Activated naive CD8-positive, alpha-beta T cell treated with anti-CD3 and anti-CD28 coated beads, Interleukin-2, amount 10 ng/mL, durations not matched to agents 7 days and 5 days (primary cell): ENCODE measurements at places on chromosomes 12 and 14.
A peak's percentile ranks its signal among the peaks of the same experiment; 100 is the strongest.

- DNase-seq = no peak
These were observed 134.8 kb downstream of the ZFP36L1 start for GRCh38 chr14:68658029-68658509.

- DNase-seq = no peak
These were observed 2.5 kb upstream of the SOS2 start for GRCh38 chr14:50233951-50234250.

DNA sequence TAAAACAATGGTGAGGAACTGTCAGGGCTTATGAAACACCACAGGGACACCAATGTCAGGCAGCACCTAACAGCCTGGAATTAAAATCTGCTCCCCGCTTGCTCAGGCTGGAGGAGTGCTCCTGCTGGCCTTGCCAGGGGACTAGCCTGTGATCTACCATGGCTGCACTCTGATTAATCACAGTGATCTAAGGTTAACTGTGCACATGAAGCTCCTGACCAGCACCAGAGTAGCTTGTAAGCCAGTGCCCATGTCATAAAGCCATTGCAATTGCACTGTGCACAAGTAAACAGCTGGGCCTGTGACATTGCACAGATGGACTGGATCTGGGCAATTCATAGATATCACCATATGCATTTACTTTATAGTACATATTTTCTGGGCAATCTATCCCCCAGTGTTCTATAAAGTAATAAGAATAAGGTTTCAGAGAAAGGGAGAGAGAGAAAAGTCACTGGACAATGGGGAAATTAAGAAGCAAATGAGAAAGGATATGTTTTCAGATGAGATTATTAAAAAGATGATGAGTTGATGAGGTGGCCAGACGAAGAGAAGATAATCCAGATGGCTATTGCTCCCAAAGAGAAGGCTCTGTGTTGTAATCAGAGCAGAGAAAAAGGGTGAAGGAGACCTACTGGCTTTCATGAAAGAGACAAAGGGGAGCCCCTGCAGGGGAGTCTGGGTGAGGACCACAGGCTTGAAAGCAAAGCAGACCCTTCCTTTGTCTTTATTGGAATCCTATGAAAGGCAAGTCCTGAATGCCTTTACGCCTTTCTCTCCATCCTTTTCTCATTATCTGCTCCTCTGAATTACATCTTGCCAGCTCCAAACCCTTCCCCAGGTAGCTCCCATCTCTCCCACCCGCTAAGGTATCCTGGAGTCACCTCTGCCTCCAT is 145.8 kb downstream of the SLC38A6 start:
- no peak for DNase-seq

GRCh38 chr12:33438025-33438772 is 1.4 kb downstream of the SYT10 start:
- no peak for DNase-seq

- DNase-seq = no peak
These were observed 583 bp downstream of the DNAH10 start for GRCh38 chr12:123762715-123763052.

DNA sequence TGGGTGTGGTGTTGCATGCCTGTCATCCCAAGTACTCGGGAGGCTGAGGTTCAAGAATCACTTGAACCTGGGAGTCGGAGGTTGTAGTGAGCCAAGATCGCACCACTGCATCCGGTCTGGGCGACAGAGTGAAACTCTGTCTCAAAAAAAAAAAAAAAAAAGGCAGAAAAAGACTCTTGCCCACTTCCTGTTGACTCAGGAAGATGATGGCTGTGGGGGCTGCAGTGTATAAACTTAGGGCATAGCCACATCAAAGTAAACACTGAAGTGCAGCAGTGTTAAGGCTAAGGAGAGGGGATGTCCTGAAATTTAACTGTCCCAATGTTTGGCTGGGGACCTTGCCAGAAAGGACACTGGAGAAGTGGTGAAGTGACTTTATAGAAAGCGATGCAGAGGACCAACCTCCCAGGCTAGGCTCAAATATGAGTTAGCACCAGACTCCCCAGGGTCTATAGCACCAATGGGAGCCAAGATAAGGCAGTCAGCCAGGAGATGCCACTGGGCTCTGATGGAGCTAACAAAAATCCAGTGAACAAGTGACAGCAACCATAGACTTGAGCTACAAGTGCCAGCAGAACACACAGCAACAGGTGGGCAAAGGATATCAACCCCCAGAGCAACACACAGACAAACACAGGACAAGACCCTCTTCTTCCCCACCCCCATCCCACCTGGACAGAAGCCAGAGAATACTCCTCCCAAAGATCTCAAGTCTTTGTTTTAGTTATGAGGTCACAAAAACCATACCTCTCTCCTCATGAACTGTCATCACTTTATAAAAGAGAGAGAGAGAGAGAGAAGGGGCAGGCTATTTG is 28.0 kb downstream of the NELL2 start:
- DNase-seq = peak; percentile 67

DNA sequence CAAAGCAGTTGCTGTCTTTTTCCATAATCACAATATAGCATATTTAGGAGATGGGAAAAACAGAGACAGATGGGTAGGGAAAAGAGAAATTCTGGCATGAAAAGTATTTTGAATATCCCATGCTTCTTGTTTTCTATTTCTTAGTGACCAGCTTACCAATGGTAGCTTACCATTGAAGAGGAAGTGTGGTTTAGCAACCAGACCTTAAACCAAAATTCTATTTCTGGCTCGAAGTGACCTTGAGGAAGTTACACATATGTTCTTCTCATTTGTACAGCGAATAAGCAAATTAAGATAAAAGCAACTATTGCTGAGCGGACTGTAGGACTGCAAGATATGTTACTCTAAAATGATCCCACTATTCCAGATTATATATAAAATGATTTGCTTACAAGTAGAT is 82.9 kb downstream of the FGD4 start:
- DNase-seq = no peak

GRCh38 chr12:18979401-18980126 is 150.0 kb upstream of the PLEKHA5 start:
- DNase-seq = no peak
